ENCODE measurements at places on chromosomes 12 and 14.

GRCh38 chr12:66550626-66551025 is 128.2 kb downstream of the GRIP1 start:
- DNase-seq: no peak

DNA sequence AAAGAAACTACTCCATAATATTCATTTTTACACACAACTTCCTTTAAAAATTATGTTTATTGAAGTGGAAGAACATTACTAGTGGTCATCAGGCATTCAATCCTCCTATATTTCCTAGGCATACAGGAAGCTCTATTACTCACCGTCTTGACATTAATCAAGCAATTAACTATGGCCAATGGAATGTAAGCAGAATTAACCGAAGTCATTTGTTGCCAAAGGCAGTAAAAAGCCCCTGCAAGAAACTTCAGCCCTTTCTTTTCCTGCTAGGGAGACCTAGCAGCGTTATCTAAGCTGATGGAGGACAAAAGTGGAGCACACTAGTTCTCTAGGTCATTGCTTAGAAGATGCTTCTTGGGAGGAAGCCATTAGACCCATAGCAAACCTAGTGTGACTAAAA is 399.6 kb downstream of the KCNH5 start:
- DNase-seq: no peak

DNA sequence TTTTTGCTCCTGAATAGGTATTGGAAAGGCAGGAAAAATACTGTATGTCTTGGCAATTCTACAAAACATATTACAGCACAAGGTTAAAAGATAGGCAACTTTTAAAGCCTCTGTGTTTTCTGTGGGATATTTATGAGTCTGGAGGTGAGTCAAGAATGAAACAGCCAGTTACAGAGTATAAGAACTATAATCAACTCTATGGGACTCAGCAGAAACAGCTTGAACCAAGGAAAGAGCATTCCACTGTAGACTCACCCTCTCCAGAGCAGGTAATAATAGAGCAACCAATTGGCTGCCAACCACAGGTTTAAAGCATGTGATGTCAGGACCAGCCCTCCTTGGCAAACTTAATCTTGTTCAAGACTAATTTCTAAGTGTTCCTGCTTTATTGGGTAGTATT is 100.5 kb upstream of the MDM1 start:
- DNase-seq: no peak

DNA sequence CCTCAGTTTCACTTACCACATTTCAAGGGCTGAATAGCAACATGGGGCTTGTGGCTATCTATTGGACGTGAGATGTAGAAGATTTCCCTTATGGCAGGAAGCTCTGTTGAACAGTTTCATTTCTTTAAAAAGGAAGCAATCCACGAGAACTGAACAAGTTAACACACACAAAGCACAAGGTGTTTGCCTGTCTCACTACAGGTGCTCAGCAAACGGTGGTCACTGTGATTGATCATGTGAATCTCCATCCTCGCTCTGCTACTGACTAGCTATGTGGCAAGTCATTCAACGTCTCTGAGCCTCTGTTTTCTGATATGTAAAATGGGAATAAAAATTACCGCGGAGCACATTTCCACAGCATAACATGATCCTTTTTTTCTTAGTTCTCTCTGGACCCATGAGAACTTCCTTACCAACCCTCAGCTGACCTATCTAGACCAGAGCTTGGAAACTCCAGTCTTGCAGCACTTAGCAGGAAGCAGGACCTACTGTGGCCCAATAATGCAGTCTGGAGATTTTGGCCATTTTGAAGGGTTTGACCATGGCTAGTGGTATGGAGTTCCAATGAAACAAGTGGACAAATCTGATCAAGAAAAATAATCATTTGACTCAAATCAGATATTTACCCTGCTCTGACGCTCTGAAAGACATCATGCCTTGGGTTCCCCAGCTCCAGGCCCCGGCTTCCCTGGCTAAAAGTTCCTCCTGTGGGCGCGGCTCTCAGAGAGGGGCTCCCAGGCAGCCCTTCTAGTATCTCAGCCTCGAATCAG is 278.8 kb downstream of the ZFP36L1 start:
- no peak for DNase-seq

DNA sequence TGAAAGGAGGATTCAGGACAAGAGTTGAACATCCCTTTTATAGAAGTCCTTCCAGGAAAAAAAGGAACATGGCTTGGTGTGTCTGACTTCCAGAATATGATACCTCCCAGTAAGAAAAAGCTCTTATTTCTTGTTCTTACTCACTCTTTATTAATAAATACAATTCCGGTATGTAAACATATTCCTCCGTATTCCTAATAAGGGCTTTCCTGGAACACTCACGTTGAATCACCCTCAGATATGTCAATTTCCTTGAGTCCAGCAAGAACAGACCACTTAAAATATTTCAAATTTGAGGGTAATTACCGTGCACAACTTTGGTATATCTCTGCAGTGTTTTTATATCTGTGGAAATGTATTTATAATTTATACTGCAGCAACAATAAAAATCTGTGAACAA is 385.6 kb downstream of the SYT1 start:
- DNase-seq: no peak

- DNase-seq: no peak
Measured at GRCh38 chr12:71469258-71469750, 29.7 kb downstream of the LGR5 start.

- no peak for DNase-seq
Measured at GRCh38 chr14:75168586-75169335, 7.7 kb downstream of the TMED10 start.

- no peak for DNase-seq
Measured at GRCh38 chr12:6767353-6768319, 1.5 kb downstream of the PTMS start.

DNA sequence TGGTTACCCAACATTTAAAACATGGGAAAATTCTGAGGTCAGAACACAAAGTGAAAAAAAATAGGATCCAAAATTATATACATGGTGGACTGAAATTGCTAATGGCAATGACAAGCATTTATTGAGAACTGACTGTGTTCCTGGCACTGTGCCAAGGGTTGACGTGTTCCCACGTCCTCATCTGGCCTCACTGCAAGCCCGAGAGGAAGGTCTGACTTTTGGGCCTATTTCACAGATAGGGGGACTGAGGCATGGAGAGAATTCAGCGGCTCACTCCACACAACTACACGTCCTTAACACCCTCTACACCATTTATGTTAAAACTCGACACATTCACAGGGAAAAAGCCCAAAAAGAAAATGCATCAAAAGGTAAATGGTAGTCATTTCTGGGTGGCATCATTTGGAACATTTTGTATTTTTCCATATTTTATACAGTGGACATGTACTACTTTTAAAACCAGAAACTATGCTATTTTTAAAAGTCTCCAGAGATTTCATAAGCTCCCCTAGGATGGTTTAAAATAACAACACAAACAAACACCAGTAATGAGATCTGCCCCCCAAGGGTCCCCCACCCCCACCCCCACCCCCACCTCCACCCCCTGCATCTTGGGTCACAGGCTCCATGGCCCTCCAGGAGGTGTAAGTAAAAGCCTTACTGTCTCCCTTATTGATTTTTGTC is 27.7 kb downstream of the CLMN start:
- DNase-seq: peak; percentile 33

DNA sequence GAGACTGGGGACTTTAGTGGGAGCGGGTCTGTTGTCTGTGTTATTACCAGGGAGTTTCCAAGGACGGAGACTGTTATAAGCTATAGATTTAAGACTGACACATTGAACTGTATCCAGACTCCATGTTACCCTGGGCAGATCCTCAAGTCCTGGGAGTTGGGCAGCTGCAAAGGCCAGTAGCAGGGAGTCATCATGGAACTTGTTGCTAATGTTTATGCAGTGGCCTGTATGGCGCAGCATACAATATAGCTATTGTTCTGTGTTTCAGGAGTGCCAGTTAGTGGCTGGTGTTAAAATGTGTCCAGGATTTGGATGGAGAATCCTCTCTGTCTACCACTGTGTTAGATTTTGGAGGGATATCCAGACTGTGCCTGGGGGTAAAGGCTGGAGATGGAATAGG is 31.7 kb downstream of the SMOC1 start:
- DNase-seq: no peak

GRCh38 chr12:43306066-43306465 is 245.9 kb downstream of the ADAMTS20 start:
- no peak for DNase-seq

GRCh38 chr12:64459394-64459891 is 7.5 kb downstream of the TBK1 start:
- DNase-seq: no peak

DNA sequence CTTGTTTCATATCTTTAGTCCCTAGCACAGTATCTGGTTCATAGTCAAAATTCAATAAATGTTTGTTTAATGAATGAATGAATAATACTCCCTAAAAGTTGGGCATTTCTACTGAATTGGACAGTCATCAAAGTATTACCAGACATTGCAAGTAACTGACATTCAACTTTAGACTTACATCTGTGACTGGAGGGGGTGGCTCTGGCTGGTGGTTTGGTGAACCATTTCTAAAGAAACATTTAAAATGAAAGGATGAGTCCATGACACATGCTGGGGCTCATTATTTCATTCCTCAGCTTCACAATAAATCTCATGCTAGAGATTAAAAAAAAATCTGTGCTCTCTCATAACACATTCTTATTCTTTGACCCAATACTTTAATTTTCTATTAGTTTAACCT is 20.6 kb upstream of the CSRNP2 start:
- no peak for DNase-seq

GRCh38 chr14:102196039-102196901 is 56.6 kb downstream of the WDR20 start:
- no peak for DNase-seq

- DNase-seq: no peak
Measured at GRCh38 chr14:73725116-73726024, 11.2 kb upstream of the PNMA1 start.

DNA sequence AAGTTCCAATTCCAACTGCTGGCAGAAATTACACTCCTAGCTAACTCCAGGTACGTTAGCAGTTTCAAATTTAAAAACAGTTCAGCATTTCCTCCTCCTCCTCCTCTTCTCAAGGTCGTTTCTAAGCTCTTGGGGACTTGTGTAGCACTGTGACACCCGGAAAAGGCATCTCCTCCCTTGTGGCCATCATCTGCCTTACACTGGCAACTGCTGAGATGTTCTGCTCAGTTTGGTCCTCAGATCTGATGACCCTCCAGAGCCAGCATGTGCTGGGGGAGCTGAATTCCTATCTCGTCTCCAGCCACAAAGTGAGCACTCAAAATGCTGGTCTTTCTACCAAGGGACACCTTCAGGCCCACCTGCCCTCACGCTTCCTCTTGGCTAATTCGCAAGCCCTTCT is 43.5 kb upstream of the CDKN3 start:
- DNase-seq: no peak

DNA sequence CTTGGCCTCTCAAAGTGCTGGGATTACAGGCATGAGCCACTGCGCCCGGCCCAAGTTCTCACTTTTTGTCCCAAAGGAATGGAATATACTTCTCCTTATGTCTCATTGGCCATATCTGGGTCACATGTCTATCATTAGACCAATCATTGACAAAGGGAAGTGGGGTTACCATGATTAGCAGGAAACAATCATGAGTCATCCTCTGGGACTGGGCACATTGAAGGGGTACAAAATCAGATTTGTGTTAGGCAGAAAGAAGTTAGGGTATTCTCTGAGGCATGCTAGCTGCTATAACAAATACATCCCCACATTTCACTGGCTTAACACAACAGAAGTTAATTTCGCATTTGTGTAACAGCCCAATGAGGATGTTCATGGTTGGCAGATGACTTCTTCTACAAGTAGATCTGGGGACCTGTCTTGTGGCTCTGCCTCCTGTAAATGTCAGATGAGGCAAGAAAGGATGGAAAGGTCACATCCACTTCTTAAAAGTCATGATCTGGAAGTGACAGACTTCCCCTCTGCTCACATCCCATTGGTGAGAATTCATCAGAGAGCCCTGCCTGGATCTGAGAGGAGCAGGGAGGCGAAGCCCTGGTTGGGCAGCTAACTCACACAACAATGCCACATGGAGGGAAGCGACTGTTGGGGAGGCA is 3.1 kb downstream of the CCDC63 start:
- no peak for DNase-seq

- DNase-seq: no peak
Measured at GRCh38 chr14:75952489-75952888, 29.3 kb downstream of the TGFB3 start.

DNA sequence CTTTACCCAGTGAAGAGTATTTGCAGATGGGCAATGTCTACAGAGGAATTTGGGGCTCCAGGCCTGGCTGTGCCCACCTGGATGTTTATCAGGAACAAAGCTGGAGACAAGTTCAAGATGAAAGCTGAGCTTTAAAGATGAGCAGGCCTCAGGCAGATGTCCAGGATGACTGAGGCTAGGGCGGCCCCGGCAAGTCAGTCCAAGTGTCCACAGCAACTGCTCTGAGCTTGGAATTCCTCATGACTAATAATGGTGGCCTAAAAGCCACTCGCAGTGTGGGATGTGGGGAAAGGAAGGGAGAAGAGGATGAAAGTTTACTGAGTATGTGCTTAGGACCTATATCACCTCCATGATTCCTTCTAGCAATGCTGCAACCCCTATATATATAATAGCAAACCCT is 128.2 kb upstream of the NOS1 start:
- no peak for DNase-seq

DNA sequence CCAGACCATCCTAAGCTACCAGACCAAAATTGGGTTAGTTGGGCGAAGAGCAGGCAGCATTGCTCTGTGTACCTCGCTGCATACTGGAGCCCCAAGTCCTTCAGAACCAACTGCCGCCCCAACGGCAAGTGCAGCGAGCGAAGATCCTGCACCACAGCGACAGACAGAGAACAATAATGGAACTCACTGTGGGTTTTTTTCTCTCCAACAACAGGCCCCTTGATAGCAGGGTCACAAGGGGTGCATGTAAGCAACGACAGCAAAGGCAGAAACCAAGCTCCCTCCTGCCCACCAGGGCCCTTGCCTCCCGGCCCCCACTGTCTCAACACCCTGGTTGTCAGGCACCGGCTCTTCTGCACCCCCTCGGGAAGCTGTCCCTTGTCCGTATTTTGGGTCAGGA is 39.0 kb downstream of the RNF34 start:
- no peak for DNase-seq

GRCh38 chr12:116792403-116792802 is 54.3 kb downstream of the RNFT2 start:
- no peak for DNase-seq

DNA sequence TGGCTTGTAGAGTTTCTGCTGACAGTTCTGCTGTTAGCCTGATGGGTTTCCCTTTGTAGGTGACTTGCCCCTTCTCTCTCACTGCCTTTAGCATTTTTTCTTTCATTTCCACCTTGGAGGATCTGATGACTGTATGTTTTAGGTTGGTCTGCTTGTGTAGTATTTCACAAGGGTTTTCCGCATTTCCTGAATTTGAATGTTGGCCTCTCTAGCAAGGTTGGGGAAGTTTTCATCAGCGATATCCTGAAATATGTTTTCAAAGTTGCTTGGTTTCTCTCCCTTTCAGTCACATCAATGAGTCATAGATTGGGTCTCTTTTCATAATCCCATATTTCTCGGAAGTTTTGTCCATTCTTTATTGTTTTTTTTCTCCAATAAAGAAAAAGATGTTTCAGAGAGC is 11.4 kb downstream of the NOPCHAP1 start:
- no peak for DNase-seq

Measured in NCI-H2107 (cell line).